NCI-H2107 (cell line): ENCODE measurements at places on chromosomes 11 and 22.

DNA sequence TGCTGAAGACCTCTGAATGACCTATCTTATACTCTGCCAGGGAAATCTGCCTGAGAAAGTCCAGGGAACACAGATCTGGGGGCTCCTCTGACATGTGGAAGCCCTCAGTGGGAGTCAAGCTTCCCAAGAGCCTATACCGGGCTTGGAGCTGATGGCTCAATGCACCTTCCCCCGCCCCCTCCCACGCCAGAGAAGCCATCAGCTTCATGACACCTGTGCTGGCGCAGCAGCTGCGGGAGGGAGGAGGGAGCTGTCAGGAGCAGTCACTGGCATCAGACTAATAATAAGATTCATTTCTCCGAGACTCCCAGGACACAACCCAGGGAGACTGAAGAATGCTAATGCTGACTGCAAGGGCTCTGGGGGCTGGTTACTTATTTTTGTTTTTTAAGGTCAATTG lies 47.8 kb downstream of the SPATA19 start:
- no peak for DNase-seq

GRCh38 chr22:41003066-41003465 lies 51.9 kb downstream of the RBX1 start:
- DNase-seq, result no peak

DNA sequence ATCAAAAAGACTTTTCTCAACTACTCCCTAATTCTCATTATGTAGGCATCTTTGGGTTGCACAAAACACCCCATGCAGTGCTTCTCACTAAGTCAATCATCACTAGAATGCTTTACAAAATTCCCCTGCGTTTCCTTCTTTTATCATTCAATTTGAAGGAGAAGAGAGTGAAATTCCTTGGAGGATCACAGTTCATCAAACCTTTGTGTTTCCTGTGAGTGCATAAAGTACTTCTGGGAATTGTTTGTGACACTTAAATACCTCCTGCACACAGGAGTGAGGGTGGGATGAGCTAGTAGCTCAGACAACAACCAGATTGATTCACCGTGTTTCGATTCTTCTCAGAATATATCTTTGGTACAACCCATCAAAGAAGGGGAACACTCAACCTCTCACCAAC lies 3.7 kb upstream of the OR5AR1 start:
- DNase-seq, result no peak

- no peak for DNase-seq
Observed at GRCh38 chr11:24708616-24709015, 211.8 kb downstream of the LUZP2 start.

DNA sequence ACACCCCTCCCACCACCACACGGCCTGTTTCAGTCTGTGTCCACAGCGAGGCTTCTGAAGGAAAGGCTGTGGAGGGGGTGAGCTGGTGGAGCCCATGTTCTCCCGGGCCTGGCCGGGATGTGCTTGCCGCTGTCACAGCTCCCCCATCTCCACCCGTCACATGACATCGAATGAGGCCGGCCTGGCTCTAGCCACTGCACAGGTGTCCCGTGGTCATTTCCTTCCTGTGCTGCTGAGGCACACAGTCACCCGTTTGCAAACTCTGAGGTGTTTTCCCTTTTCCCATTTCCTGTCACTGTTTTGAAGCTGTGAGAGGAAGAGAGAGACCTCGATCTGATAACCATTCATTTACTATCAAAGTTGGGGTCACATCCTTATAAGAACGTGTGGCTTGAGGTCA lies 55.7 kb upstream of the CLDN5 start:
- no peak for DNase-seq

DNA sequence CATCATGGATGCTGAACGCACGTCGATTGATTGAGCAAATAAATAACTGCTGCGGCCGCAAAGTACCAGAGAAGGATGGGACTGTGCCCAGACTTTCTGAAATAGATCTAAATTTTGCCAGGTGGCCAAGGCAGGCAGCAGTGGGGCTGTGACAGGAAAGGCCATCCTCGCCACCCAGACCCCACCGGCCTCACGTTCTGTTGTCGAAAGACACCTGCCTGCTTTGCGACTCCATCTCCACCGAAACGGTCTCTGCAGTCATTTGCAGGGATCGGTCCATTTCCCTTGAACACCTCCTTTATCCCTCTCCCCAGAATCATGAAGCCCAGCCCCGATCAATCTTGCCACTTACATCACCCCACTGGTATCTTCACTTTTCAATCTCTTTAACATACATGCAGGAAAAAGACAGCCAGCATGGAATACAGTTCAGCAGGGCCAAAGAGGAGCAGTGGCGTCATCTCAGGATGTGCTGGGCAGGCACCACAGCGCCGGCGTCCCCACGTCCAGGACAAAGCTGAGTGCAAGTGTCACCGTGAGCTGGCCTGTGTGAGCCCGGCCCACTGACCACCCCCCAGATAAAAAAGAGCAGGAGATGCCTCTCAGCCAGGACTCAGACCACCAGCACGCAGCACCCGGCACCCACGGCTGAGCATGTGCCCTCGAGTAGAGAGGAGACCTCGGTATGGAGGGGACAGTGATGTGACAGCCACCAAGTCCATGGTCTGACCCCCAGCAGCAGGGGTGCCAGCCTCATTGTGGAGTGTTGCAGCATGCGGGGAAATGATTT lies 610.3 kb downstream of the TBC1D22A start:
- DNase-seq, result no peak

DNA sequence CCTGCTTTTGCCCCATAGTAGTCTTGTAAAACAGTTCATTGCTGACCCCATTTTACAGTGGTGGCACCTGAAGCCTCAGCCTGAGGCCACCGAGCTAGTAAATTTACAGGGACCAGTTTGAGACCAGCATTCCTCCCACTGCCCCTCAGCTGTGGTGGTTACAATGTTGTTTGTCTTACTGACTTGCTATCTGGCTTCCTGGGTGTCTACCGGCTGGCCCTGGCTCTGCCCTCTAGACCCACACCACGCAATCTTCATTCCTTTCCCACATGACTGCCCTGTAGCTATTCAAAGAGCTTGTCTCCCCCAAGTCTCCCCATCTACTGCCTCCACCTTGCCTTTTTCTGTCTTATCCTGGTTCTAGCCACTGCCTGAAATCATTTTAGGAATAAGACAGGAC lies 20.8 kb downstream of the PIK3IP1 start:
- no peak for DNase-seq

DNA sequence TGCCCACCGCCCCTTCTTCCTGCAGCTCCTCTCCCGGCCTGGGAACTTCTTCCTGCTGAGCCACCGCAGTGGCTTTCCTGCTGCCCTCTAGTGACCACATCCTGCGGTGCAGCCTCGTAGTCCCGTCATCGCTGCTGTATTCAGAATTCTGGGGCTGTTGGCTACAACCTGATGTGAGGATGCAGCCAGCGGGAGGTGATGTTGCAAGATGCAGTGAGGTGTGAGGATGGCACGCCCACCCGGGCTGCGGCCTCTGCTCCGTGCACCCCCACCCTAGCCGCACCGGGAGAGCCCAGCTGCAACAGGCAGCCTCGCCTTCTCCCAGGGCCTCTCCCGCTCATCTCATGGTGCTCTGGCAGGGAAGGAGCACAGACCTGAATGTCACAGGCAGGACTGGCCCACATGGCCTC lies 10.1 kb downstream of the CHST1 start:
- peak; percentile 18 for DNase-seq

GRCh38 chr11:126124231-126124661 lies 61.6 kb upstream of the CDON start:
- no peak for DNase-seq

DNA sequence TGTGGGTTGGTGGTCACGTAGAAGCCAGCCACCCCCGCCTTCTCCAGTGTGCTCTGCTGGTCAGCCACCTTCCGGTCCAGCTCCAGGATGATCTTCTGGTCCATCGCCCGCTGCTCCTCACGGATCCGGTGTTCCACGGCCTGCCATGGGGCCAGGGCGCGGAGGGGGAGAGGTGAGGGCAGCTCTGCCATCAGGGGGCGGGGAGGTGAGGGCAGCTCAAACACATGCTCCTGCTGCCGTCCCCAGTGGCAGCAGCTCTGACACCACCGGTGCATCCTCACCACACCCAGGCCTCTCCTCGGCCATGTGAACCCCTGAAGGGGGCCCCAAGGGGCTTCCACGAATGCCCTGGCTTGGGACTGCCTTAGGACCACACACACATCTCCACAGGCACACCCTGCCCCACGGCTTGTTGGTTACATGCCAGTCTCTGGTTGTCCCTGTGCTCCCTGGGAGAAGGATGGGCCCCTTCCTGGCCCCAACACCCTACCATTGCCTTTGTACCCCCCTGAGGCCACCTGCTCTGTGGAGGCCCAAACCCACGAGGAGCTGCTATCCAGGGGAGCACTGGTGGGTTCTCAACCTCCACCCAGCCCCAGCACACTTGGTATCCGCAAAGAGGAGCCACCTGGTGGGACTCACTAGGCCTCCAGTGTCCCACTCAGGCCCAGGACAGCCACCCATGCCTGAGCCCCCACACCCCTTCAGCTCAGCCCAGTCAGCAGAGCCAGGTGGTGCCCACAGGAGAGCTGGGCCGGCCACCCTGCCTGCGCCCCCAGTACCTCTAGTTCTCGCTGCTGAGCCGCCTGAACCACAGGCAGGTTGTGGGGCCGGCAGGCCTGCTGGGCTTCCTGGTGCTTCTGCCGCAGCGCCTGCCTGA lies 4.3 kb downstream of the DGCR6L start:
- DNase-seq, result no peak

- DNase-seq, result no peak
Observed at GRCh38 chr11:126415669-126416420, 60.4 kb downstream of the ST3GAL4 start.

- DNase-seq, result no peak
Observed at GRCh38 chr11:113256431-113257202, 57.8 kb upstream of the TTC12 start.

DNA sequence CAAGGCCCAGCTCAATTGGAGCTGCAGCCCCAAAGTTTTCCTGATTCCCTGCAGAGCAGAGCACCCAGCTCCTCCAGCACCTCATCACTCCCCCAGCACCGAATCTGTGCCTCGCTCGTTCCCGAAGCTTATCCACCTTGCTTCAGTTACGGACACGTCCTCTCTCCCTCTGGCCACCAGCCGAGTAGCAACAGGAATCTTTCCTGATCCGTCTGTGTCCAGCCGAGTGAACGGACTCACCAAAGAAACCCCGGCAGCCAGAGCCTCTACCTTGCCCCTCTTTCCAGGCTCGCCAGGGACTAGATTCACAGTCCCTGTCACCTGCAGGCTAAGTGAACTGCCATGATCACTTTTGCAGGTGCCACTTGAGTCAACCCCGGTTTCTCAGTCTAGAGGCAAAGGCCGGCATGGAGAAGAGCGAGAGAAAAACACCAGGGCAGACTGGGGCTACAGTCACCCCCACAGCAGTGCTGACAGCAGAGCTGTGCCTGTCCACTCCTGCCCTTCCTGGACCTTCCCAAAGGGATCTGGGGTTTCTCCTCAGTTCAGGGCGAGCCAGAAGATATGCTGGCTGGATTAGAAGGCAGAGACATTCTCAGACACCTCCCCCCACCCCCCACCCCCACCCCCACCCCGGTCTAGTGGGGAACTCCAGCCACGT lies 32.3 kb downstream of the BID start:
- no peak for DNase-seq

DNA sequence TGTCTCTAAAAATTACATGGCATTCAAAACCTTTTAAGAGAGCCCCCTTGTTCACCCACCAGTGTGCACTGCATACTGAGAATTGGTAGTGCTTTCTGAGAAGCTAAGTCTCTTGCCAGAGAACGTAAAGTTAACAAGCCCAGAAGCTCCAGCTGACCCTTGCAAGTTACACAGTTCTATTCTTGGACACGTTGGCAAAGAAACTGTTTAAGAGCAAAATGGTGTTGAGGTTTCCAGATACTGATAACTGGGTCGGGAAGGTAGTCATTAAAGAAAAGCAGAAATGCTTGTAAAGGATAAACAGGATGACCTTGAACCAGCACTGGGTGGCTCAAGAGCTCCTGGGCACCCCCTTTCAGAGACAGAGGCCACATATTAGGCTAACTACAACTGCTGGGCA lies 284.8 kb downstream of the CADM1 start:
- no peak for DNase-seq

DNA sequence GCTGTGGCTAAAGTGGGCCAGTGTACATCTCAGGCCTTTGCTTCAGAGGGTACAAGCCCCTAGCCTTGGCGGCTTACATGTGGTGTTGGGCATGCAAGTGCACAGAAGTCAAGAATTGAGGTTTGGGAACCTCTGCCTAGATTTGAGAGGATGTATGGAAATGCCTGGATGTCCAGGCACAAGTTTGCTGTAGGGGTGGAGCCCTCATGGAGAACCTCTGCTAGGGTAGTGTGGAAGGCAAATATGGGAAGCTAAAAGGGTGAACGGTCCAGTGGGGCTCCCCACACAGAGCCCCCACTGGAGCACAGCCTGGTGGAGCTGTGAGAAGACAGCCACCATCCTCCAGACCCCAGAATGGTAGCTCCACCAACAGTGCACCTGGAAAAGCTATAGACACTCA lies 28.5 kb upstream of the PGR start:
- no peak for DNase-seq

DNA sequence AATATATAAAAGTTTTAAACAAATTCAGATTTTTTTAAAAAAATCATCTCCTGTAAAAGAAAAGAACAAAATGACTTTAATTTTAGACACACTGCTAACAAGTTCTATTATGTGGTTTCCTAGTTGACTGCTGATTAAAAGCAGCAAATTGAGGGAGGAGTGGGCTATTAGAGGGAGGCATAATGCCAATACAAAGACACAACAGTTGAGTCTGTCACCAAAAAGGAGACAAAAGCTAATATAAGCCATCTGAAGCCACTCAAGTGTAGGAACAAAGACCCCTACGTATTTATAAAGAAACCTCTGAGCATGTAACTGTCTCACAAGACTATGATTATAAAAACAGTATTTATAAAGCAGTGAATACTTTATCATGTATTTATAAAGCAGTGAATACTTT lies 28.6 kb downstream of the TMEM123 start:
- no peak for DNase-seq

DNA sequence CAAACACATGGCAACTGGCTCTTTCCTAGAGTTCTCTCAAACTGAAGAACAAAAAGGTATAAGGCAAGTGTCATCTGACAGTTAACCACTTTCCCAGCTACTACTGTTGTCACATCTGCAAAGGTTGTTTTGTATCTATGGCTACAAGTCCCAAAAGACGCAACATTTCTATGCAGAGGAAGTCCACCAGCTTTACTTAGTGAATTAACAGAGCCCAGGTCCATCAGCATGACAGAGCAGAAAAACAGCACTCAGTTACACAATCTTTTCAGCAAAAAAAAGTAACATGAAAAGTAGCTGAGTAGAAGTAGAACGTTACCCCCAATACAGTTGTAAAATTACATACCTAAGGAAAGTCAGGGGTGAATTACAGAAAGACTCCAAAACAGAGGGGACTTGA lies 12.1 kb downstream of the CPSF7 start:
- no peak for DNase-seq
